NCI-H2081 (cell line): ENCODE measurements at places on chromosomes 3 and 15.

GRCh38 chr15:82656641-82657266 lies 9.6 kb upstream of the CPEB1 start:
- DNase-seq = no peak

DNA sequence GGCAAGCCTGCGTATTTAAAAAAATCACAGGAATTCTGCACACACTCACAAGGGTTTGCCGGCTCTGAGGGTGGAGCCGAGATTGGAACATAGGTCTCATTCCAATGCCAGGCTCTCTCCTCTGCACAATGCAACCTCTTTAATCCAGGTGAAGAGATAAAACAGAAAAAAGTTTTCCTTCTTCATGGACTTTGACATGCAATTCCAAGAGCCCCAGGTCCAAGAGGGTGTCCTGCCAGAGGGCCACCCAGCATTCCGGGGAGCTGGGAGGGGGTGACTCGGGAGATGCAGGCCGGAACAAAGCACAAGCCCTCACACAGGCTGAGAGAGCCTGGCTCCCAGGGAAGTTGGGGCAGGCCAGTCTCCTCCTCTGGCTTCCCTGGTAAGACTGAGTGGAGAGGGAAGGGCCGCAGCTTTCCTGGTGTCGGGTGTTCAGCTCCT lies 6.7 kb upstream of the SLC12A8 start:
- no peak for DNase-seq

DNA sequence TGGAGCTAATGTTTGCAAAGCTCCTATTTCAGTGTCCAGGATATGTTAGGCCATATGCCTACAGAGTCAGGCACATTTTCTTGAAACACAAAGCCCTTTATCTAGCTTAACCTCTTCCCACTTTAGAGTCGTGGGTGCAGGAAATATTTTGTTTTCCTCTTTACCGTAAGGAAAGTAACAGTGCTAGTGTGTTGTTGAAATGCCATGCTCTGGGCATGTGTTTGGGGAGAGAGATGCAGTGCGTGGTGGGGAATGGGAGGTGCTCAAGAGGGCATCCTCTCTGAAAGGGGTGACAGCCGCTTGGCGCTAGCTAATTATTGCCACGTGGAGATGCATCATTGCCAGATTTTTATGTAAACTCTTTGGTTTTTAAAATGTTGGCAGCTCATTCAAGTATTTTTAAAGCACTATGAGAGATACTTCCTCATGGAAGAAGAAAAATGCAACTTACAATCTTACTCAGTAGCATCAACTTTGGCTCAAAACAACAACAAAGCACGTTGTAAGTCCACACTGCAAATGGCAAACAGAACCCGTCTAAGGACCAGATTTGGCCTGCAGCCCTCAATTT lies 152.6 kb downstream of the LPP start:
- DNase-seq = no peak

- peak; percentile 47 for DNase-seq
Measured at GRCh38 chr3:64648927-64649906, 38.6 kb downstream of the ADAMTS9 start.

DNA sequence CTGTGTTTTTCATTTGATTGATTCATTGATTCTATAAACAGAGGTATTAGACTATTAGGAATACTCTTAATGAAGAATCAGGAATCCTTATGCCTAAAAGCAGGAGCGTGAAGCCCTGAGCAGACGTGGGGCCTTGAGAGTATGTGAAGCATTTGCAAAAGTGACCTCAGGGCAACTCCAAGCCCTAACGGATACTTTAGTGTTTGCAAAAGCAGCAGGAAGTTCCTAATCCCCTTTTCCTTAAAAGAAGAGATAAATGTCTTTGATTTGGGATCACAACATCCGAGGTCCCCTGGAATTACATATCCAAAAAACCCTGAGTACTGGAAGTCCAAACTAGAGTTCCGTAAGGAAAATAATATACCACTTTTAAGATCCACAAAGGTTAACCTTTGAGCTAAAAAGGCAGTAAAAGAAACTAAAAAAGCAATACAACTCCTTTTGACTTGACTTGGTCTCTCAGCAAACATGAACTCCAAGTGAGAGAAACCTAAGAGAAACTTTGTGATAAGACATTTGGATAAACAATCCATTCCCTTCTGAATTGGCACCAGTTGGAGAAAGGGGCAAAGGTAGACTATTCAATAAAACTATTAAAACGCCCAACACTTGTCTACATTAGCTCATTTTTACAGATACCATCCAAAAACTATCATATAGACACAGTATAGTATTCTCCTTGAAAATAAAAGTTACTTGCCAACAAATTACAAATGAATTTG lies 27.4 kb downstream of the PRTG start:
- no peak for DNase-seq

DNA sequence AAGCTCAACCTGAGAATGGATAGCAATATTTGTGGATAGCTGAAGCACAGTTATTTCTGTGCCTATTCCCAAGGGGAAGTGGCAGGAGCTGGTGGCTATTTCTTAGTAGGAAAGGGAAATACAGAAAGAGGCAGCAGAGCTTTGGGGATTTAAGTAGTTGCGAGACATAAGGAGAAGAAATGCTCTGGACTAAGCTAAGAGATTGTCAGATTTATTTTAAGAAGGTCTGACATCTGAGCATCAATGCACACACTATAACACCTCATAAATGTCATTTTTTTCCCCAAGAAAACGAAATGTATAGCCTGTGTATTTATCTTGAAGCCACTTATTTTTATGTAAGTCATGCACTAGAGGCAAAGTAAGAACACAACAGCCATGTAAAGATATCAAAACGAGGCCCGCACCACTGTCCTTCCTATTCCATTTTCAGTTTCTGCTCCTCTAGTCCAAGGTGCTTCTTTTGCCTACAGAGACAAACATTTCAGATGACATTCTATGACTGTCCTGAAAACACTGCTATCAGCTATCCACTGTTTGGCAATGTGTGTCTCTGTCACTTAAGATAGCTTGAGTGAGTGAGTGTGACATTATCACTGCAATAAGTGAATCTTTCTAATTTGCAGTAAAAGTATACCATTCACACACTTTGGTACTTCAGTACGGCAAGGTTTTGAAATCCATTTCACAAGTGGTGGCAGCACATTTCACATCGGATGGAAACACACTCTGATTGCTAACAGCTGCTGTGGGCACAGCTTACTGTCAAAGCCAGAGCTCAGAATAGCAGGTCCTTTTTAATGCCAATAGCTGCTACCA lies 62.7 kb upstream of the ICE2 start:
- DNase-seq = no peak

GRCh38 chr15:84819791-84820190 lies 2.6 kb downstream of the ALPK3 start:
- DNase-seq = no peak

DNA sequence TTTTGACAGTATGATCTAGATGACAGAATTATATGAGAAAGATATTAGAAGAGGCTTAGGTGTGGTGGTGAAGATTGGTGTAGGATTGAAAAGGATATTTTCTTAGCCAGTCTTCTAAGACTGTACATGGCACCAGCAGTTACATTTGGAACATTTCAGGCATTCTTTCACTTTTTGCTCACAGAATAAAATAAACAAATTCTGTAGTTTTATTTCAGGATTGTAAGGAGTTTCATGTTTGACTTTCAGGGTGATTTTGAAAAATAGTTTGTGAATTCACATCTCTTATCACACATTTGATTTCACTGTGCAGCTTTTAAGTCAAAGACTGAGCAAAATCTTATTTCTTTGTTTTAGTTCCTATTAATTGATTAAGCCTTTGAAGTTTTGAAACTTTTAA lies 27.1 kb downstream of the DNAJC13 start:
- DNase-seq = no peak

DNA sequence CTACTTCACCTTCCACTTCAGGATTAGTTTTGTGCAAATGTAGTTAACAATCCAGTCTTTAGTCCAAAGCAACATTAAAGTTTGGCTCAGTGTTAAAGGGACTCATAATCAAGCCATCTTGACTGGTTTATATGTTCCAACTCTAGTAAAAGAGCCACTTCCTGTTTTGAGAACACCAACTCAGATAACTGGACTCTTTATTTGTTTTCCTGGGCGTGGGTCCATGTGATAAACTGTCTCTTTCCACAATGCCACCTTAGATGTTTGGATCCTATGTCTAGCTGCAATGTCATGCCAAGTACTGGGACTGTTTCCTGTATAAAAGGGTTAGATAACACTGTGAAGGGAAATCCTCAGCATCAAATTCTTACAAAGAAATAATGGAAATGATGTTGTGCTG lies 545.0 kb downstream of the PYDC2 start:
- DNase-seq = no peak

- DNase-seq = peak; percentile 39
Measured at GRCh38 chr3:113747283-113748046, 630 bp downstream of the ATP6V1A start.

DNA sequence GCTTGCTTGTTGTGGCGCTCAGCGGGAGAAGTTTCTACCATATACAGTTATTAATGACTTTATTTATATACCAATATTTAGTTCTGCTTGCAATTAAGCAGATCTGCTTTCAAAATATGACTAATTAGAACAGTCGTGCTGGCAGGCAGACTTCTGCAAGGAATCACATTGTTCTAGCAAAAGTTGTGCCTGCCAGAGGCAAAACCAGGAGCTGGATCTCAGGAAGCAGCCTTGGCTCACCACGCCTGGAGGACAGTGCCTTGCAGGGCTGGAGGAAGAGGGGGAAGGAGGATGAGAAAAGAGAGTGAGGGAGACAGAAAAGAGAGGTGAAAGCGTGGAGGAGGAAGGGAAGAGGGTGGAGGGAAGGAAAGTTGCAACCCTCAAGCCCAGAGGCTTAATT lies 160.3 kb downstream of the NUP210 start:
- DNase-seq = no peak

- DNase-seq = no peak
Measured at GRCh38 chr3:195900436-195901355, 7.7 kb downstream of the TNK2 start.

- peak; percentile 97 for DNase-seq
Measured at GRCh38 chr15:69468241-69469121, 15.9 kb downstream of the RPLP1 start.

DNA sequence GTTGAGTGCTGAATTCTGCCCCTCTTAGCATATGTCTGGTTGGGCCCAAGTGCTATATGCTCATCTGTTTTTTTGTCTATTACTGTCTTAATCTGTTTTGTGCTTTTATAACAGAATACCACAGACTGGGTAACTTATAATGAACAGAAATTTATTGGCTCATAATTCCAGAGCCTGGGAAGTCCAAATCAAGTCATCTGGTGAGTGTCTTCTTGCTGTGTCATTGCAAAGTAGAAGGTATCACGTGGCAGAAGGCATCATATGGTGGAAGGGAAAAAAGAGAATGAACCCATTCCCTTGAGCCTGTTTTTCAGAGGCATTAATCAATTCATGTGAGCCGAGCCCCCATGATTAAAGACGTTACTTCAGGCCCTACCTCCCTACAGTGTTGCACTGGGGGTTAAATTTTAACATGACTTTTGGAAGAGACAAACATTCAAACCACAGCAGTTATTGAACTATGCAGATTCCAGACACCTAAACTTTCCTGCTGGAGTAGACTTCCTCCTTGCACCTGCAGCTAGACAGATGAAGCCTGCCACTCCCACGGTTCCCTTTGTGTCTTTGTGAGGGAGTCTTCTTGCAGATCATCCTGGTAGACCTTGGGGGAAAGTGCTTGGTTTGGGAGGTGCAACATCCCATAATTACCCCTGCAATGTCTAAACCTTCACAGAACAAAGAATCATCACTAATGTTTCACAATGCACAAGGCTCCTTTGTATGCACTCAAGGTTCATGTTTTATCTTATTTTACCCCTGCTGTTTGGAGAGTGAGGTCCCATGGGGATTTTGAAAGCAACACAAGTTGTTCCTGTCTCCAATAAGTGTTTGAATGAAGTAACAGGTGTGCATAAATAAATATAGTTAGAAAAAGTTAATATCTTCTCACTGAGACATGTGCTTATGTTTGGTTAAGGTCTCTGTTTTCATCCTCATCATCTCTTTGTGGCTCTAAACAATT lies 64.7 kb upstream of the XCR1 start:
- DNase-seq = no peak

DNA sequence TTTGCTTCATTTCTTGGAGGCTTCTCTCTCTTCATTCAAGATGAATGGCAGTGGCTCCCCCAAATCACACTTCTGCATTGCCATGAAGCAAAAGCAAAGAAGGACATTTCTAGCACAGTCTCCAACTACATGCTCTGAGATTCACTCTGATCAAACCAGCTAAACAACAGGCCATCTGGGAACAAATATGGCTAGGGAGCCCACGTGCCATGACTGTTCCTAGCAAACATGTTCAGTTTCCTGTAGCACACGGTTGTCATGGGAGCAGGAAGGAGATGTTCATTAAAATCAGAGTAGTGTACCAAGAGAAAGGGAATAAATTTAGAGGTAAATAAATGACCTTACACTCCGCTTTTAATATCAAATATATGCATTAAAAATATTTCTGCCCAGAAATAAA lies 327.3 kb downstream of the GBE1 start:
- no peak for DNase-seq
